Activated CD4-positive, CD25-positive, alpha-beta regulatory T cell (primary cell): ENCODE measurements at places on chromosomes 5 and 9.

- no peak for DNase-seq
Measured at GRCh38 chr9:127424676-127424999, 456 bp downstream of the ZNF79 start.

DNA sequence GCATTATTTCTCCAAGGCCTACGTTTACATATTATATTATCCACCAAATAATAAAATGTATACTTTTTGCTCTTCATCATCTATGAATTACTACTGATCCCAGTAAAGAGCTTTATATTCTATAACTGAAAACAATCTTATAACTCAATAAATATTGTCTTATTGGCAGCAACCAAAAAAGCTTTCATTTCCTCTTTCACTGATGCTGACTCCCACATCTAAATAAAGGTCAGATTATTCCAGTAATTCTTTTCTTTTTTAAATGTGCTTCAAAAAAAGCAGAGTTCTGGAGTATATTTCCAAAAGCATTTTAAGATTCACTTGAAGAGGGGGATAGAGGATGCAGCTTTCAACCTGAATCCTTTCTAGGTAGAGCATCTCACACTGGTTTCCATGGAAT is 75.3 kb upstream of the NR4A3 start:
- DNase-seq, result no peak

GRCh38 chr9:86126998-86127972 is 27.9 kb upstream of the GOLM1 start:
- DNase-seq, result no peak

GRCh38 chr5:155211764-155212163 is 198.2 kb downstream of the KIF4B start:
- DNase-seq, result no peak

DNA sequence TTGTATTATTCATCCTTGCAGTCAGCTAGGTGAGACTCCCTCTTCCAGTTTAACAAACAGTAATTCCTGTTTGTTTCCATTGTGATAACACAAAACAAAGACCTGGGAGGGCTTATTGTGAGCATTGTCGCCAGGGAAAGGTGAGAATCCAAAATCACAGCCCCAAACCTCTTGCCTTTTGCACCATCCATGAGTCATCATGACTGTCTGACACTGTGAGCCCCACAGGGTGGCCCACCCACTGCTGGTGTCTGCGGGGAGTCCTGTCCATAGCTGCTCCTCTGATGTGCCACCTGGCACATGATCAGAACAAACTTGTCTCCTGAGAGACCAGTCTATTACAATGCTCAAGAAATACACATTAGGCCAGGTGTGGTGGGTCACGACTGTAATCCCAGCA is 33.7 kb upstream of the S1PR3 start:
- DNase-seq, result no peak
